Aorta (tissue), 5 donors: ENCODE measurements at places on chromosomes 1 and 21.

DNA sequence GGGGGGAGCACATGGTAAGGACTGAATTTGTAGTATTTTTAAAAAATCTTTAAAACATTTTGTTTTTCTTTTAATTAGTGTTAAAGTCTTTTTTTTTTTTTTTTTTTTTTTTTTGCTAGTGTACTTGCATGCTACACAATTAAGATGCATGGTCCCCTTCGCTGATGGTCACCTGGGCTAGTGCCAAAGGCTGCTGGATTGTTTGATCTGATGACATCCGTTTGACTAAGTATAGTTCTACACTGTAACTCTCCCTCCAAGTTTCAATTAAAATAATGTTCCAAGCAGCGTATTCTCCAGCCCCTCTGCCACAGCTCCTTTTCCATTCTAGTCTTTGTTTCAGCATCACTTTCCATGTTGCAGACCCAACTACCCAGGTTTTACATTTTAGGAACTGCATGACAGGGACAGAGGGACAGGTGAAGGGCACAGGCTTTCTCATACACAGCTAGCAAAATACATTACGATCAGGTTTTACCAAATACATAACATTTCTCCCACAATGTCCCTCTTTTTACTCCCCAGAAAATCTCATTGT lies 852 bp upstream of the RAVER2 start:
- no peak for DNase-seq

- DNase-seq, result no peak
Observed at GRCh38 chr1:165350840-165351239, 5.7 kb downstream of the LMX1A start.

- no peak for DNase-seq
Observed at GRCh38 chr1:44717653-44718052, 13.3 kb downstream of the RNU5D-1 start.

GRCh38 chr1:3954170-3955169 lies 54.4 kb upstream of the C1orf174 start:
- no peak for DNase-seq

DNA sequence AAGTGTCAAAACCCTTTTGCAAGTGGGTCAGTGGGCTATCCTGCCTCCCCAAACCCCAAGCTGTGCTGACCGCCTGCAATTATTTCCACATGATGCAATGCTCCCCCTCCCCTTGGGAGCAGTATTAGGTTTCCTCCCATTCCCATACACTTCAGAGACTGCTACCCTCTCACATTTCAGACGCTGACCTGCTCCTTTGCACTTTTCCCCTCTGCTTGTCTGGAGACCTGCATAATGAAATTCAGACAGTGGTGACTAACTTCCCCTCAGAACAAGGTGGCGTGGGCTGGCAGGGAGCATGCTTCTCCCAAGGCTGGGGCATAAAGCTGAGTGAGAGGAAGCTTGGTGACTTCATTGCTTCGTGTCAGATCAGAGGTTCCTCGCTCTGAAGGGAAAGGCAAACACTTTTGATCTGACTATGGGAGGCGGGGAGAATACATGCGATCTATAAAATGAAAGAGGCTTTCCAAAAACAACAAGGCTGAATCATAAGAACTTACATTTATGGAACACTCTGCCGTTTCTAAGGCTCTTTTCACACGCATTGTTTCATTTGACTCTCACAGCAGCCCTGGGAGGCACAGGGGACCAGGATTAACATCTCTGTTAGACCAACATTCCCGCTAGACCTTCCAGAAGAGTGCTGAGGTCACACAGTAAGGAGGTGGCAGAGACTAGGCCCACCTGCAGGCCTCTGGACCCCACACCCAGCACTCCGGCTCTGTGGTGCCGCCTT lies 27.5 kb upstream of the ROR1 start:
- DNase-seq, result peak; percentile 66

DNA sequence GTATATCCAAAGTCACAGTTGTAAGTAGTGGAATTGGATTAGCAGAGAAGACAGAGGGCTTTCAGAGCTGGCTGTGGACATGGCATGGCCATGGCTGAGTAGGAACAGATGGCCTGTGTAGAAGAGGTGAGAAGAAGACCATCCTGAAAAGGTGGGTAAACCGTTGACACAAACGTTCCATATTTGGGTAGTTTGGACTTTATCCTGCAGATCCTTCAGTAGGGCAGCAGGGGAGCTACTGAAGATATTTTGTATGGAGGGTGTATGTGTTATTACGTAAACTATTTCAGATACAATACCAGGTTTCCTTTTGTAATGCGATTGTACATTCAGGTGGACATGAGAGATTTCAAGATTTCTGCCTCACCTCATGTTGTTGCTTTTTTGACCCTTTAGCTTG lies 1.6 kb downstream of the UTP11 start:
- DNase-seq, result peak; percentile 48

GRCh38 chr1:55572878-55573734 lies 357.9 kb upstream of the USP24 start:
- DNase-seq, result no peak

- DNase-seq, result peak; percentile 74
Observed at GRCh38 chr1:153941826-153942725, 4.4 kb downstream of the DENND4B start.

GRCh38 chr1:214234635-214235025 lies 46.3 kb upstream of the SMYD2 start:
- no peak for DNase-seq

DNA sequence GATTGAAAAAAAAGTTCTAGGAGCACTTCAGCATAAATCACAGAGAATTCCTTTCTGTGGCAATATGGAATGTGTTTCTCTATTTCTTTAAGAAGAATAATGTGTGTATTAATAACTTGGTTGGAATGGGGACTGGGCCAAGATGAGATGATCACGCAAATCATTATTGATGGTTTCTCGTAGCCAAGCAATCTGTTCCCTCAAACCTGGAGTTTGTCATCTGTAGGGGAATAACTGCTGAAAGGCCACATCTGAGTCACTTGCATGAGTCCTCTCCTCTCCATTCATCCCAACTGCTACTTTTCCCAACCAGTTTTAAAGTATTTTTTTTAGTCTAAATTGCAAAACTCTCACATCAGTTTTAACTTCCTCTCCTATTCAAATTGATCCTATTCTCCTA lies 480.4 kb downstream of the PLPP3 start:
- no peak for DNase-seq

DNA sequence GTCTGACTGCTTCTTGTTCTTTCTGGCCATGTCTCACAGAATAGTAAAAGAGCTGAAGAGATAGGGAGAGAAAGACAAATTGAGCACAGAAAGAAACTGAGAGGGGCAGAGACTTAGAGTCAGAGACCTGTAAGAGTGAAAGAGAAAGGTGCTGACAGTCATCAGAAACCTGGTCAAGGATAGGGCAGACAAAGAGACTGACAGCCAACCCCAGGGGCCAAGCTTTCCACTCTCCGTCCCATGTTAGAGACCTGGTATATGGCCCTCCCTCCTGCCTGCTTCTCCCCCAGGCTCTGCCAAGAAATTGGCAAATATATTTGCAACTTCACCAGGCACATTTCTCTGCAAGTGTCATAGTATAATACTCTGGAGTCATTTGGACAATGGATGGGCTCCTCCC lies 64.6 kb downstream of the RHBG start:
- no peak for DNase-seq

- DNase-seq, result no peak
Observed at GRCh38 chr1:211625040-211625439, 46.1 kb upstream of the SLC30A1 start.

- DNase-seq, result no peak
Observed at GRCh38 chr21:32921632-32922230, 104.0 kb upstream of the OLIG2 start.
